ENCODE measurements at places on chromosomes 16 and 17.
A peak's percentile ranks its signal among the peaks of the same experiment; 100 is the strongest.

GRCh38 chr17:49117587-49118230 is 14.9 kb upstream of the B4GALNT2 start:
- no peak for DNase-seq

DNA sequence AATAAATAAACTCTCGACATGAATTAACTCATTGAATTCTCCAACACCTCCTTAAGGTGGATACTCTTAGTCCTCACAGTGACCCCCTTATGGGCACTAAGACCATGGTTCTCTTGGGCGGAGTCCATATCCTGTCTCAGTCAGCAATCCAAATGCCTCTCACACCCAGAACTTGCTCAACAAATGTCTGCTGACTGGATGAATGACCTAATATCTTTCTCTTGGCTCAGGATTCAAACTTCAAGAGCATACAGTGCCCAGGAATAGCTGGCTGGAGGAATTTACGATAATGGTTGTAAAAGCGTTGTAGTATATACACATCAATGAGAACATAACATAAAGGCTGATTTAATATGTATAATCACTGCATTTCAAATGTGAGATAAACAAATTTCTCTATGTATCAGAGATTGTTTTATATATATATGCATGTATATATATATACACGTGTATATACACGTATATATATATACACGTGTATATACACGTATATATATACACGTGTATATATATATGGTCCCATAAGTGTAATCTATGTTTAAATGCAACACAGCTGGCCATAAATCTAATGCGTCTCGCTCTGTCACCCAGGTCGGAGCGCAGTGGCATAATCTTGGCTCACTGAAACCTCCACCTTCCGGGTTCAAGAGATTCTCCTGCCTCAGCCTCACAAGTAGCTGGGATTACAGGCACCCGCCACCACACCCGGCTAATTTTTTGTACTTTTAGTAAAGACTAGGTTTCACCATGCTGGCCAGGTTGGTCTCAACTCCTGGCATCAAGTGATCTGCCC is 6.5 kb upstream of the UBB start:
- DNase-seq, result no peak

DNA sequence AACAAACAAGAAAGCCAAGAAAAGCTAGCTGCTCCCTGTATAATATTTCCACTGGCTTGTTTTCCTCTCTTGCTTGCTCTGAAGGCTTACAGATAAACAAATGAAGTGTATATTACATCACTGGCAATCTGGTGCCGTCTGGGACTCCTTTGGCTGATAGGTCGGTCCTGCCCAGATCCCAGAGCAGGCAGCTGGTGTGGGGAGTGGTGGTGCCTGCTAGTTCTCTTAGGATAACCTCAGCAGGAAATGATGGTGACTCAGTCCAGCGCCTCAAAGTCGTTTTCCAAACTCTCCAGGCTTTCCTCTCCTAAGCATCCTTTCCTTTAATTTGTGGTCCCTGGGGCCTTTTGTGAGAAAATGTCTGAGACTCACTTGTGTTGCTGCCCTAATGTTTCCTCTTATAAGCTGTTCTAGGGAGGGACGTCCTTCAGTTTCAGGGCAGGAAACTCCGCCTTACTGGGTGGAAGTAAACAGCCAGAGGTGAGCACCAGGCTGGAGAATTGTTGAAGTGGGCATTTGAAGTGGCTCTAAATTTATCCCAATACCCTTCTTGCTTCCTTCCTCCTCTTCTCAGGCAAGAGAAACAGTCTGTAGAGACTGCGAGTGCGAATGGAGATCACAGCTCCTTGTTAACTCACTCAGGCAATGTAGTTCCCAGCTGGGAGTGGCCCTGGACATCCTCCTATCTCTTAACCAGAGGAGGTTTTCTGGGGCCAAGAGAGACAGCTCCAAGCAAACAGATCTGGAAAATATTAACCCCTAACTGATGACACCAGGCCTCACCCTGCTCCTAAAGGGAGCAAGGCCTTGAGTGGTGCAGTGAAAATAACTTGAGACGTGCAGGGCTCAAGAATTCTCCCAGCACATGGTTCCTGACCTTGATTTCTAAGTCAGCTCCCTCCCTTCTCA is 34.9 kb downstream of the CD300LF start:
- no peak for DNase-seq

DNA sequence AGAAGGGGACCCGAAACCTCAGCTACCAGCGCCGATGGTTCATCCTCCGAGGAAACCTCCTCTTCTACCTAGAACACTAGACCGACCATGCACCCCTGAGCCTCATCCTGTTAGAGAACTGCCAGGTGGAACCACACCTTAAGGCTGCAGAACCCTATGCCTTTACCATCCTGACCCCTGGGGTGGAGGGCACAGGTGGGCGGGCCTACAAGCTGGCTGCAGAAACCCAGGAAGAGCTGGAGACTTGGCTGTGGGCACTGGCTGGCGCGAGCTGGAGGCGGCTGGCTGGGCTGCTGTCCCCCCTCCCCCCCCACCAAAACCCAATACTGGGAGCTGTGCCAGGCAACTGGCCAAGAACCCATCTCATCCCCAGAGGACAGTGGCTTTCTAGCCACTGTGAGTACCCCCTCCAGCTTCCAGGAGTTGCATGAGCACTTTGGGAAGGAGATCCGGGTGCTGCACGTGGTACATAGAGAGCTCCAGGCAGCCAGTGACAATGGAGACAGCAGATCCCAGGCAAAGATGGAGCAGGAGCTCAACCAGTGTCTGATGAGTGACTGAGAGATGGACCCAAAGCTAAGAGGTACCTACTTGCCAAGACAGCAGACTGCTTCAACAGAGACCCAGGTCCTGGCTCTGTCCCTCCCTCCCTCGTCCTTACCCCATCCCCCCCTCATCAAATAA is 1.4 kb upstream of the CD2BP2 start:
- no peak for DNase-seq

GRCh38 chr17:32584792-32585191 is 98.0 kb downstream of the CDK5R1 start:
- no peak for DNase-seq

GRCh38 chr16:88393034-88393433 is 10.3 kb downstream of the ZNF469 start:
- DNase-seq, result no peak

DNA sequence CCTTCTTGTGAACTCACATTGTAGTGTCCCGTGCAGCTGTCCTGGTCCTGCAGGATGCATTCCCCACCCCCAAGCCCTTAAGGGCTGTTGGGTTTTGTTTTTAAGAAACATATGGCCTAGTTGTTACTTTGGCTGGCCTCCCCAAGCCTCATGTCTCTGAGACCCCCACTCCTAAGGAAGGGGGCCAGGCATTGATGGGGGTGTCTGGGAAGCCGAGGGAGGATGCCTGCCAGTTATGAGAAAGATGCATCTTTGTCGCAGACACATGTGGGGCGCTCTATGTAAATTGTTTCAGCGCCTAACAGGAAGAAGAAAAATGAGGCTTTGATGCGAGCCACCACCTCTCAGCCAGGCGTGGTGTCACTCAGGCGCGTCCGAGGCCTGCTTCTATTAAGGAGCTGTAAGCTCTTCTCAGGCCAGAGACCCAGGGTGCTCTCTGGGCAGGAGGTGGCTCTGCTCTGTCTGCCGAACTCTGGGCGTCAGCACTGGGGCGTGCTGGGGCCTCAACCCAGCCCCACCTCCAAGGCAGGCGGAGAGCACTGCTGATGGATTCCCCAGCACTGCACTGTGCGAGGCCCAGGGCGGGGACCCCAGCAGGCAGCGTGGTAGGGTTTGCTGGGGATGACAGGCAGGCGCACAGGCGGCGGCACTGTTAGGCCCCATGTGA is 70.6 kb downstream of the SREBF1 start:
- no peak for DNase-seq

GRCh38 chr17:29215717-29216116 is 30.9 kb upstream of the CRYBA1 start:
- DNase-seq, result no peak

DNA sequence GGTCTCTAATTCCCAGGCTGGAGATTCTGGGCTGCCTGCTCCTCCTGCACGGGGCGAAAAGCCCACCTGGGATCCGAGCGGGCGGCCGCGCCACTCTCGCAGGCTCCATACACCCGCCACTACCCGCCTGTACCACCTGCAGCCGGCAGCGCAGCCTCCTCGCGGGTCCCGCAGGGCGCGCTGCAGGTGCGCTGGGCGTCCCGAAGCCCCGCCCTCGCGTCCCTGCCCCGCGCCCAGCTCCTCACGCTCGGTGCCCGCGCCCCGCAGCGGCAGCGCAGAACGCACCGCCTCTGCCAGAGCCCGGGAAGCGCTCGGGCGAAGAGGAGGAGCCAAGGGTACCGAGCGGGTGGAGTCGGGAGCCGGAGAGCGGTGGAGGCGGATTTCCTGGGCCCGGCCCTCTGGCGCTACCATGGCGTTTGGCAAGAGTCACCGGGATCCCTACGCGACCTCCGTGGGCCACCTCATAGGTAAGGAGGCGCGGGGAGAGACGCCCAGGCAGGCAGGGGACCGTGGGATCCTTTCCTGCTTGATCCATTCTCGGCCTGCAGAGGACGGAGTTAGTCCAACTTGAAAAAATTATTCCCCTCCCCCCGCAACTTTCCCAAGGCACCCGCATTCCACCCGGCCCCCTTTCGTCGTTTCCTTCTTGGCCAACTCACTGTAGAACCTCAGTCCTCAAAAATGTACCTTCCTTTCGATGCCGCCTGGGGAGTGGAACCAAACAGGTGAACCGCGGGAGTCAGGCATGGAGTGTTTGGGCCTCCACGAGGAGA is at the start of gene TOM1L1:
TSS of gene TOM1L1 (plus strand) at position 396 of the 773 bp plus-strand sequence. CDS start at position 410, 14 bp downstream.
- DNase-seq, result peak; percentile 27

DNA sequence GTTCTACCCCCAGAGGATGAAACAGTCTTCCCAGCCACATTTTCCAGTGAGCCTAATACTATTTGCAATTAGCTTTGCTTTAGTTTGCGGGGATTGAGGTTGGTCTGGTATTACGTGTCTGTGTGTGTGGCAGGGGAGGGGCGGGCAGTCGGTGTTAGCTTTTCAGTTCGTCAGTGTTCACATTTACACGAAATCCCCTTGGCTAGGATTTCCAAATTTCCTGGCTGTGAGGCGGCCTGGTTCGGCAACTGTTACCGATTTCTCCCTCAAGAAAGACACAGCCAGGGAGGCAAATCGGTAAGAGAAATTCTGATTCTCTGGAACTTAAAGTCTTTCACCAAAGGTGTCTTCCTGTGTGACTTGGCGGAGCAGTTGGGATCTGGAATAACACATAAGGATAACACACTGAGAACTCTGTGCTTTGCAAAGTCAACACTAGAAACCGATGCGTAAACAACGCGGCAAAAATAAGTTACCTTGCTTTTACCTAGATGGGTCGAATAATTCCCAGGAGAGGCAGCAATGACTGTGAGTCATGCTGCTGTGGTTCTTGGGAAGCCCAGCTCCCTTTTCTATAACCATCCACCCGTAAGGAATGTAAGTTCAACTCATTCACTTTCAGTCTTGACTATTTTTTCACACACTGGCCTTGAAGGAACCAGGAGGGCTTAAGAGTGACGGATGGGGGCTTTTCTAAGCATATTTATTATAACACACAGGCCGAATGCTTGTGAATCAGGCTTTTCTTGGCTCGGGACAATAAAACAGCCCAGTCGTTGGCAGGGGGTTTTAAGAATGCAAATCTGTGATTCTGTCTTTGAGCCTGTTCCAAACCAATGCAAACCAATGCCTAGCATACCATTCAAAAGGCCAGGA is 24.2 kb downstream of the GPRC5B start:
- DNase-seq, result no peak

GRCh38 chr16:67137605-67138004 is 13.2 kb downstream of the B3GNT9 start:
- DNase-seq, result no peak

DNA sequence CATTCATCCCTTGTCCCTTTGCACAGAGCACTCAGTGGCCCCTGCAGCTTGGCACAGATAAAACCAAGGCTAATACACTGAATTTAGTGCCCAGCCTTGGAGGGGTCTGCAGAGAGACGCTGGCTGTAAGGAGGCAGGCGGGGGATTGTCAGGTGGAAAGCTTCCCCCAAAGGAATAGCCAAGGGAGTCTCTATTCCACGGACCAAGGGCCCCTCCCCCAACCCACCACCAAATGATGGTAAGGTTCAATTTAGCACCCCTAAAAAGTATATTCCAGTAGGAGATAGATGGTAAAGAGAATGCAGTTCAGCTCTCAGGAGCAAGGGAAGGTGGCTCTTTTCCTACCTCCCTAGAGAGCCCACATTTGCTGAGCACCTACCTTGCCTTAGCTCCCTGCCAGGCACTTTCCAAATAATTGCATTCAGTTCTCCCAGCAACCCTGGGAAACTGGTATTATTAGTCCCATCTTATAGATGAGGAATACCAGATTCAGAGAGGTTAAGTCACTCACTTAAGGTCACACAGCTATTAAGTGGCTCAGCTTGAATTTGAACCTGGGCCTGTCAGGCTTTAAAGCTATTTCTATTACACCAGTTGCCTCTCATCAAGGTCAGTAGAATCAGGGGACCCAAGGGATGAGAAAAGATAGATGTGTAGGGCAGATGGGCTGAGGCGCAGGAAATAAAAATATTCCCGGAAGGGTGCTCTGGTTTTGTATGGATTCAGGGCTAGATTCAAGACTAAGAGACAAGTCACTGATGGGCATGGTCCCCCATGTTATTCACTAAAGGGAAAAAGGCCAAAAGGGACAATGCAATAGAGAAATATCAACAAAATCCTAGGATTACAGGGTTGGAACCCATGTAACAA is 20.0 kb upstream of the ZFHX3 start:
- no peak for DNase-seq

- no peak for DNase-seq
Observed at GRCh38 chr16:72908362-72909167, 139.4 kb downstream of the ZFHX3 start.

DNA sequence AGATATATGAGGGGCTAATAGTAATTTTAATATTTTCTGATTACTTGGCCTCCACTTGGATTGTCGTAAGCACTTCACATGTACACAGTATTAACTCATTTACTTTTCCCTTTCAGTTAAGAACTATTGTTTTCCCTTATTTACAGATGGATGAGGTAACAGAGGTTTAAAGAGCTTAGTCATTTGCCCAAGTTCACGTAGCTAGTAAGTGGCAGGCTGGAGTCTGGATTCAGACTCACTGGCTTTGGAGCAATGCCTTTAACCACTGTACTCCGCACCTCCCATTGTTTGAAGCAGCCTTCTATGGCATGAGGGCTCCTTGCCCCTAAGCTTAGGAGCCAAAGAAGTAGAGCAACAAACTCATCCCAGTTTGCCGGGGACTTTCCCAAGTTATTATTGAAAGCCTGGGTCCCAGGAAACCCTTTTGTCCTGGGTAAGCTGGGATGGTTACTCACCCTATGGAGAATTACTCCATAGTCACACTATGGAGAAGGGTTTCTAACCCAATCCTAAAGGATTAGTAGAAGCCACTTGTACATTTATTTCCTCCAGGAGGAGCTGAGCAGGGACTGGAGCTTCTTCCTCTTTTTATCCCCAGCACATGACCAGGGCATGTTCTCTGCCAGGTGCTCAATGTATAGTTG is 12.3 kb downstream of the FOXL1 start:
- DNase-seq, result no peak

GRCh38 chr17:74702116-74702871 is 10.4 kb downstream of the CD300LF start:
- DNase-seq, result no peak

- DNase-seq, result no peak
Observed at GRCh38 chr17:14759325-14759724, 458.4 kb downstream of the HS3ST3B1 start.

- DNase-seq, result no peak
Observed at GRCh38 chr16:19283637-19284036, 1.9 kb upstream of the CLEC19A start.

GRCh38 chr17:1714427-1714979 is 4.3 kb upstream of the TLCD2 start:
- peak; percentile 45 for DNase-seq

- DNase-seq, result no peak
Observed at GRCh38 chr17:65813306-65813705, 251.9 kb upstream of the AXIN2 start.

All from stimulated activated naive CD8-positive, alpha-beta T cell treated with anti-CD3 and anti-CD28 coated beads, Interleukin-15, Interleukin-2, amounts not matched to agents 100 U/mL and 50 U/mL, for 24 hours (primary cell).